CD8-positive, alpha-beta T cell (primary cell): ENCODE measurements at places on chromosomes 7 and 10. TPM values are rescaled to one million over a fixed set of nuclear protein-coding genes. Genes with fewer than 3 reads are reported as not detected.
A peak's percentile ranks its signal among the peaks of the same experiment; 100 is the strongest.

Gene AMZ1
- total RNA-seq: 0.47 TPM

Gene TPK1
- total RNA-seq: 15.1 TPM

Gene LRRTM3
- not detected for total RNA-seq

Gene PAX2
- not detected for total RNA-seq

Gene PSD
- total RNA-seq: 16.7 TPM

Gene GPR37
- not detected for total RNA-seq

Gene NYAP1
- total RNA-seq: 0.38 TPM

Gene C10orf62
- total RNA-seq: not detected

Gene LIPN
- total RNA-seq: not detected

Gene OR9A4
- not detected for total RNA-seq

DNA sequence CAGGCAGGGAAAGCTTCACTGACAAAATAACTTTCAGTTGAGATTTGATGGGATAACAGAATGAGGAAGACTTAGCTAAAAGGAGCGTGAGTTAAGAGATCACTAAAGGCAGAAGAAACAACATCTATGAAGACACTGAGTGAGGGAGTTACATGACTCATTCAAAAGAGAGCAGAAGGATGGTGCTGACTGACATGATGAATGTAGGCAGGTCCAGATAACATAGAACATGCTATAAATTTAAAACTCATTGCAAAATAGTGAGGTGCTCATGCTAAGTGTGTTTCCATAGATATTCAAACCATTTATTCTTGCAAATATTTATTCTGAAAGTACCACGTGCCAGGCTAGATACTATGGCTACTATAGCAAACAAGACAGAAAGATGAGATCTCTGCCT, 116.4 kb upstream of the DGKB start:
- DNase-seq: no peak

DNA sequence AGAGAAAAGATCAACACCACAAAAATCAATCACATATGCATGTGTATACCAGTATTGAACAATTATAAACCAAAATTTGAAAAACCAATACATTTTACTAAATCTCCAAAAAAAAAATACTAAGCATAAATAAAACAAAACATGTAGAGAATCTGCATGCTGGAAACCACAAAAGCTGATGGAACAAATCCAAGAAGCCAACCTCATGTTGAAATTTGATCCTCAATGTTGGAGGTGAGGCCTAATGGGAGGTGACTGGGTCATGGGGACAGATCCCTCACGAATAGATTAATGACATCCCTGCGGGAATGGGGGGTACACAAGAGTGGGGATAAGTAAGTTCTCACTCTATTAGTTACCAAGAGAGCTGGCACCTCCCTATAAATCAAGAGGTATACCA, 82.5 kb downstream of the OAT start:
- no peak for DNase-seq

DNA sequence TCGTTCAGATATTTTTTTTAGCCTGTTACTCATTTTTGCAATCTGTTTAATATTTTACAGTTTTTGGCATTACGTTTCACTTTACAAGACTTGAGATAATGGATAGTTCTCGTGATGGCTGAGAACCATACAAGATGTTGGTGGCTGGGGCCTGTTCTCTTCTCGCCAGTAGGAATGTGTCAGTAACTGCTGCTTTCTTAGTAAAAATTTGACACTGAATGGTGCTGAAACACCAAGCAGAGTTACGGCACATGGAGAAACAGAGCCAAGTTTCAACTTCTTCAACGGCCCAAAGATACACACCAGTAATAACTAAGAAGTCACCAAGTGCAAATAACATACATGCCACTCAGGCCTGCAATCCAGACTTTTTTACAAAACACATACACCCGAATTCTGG, 130.4 kb downstream of the NRP1 start:
- no peak for DNase-seq

DNA sequence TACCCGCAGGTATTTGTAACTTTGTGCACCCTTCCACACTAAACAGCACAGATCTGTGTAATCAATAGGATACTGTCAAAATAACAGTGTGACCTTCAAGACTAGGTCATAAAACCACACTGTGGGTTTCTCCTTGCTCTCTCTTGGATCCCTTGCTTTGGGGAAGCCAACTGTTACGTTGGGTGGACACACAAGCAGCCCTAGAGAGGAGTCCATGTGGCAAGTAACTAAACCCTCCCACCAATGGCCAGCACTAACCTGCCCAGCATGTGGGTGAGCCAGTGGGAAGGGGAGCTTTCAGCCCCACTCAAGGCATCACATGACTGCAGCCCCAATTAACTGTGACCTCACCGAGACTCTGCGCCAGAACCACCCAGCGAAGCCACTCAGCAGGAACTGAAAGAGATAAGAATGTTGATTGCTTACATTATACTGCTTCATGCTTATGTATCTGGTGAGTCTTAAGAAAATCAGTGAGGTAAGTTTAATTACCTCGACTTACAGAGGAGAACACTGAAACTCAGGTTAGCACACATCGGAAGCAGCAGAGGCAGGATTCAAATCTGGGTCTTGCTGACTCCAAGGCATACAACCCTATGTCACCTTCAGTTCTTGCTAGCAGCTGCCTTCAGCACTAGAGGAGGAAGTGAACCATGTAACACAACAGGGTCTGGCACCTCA, 9.4 kb upstream of the ZC3HAV1 start:
- DNase-seq: peak; percentile 46

- peak; percentile 42 for DNase-seq
Measured at GRCh38 chr7:150755473-150756099, 18.4 kb downstream of the GIMAP5 start.

- DNase-seq: no peak
Measured at GRCh38 chr10:88090568-88091214, 227.3 kb downstream of the PTEN start.

DNA sequence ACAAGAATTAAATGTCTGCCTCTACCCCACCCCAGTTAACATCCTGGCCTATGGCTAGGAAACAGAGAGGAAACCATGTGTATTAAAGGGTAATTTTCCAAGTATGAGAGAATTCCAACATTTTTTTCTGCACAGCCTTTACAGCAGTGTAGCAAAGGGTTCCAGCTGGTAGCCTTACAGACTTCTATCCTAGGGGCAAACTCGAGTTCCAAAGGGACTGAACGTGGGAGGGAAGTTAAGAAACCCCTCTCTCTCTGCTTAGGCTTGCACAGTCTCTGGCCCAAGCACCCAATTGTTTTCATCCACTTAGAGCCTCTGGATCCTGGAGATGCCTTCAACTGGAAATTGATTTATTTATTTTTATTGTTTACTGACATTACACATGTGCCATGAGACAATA, 60.3 kb downstream of the SLC16A12 start:
- DNase-seq: no peak

DNA sequence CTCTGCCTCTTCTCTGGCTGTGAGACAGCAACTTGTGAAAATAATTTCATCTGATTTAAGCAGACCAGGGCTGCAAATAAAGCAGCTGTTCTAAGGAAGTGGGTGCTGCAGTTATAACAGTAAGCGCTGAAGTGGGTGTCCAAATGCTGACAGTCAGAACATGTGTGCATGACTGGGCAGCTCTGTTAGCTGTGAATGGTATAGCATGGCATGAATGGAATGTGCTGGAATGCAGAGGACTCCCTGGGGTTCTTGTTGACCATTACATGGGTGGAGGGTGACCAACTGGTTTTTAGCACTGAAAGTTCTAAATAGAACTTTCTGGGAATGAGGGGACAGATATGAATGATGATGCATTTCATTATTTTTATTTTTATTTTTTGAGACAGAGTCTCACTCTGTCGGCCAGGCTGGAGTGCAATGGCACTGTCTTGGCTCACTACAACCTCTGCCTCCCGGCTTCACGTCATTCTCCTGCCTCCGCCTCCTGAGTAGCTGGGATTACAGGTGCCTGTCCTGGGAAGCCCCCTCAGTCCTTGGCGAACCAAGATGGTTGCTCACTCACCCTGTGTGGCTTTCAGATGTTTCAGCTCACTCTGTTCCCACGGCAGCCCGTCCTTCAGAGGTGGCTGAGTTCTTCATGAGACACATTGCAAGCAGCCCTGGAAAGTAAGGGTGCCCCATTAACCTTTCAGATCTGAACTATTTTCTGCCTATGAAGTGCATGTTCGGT, 319.8 kb upstream of the PHYHIPL start:
- no peak for DNase-seq

GRCh38 chr7:134553976-134554375, 5.1 kb downstream of the AKR1B15 start:
- no peak for DNase-seq

DNA sequence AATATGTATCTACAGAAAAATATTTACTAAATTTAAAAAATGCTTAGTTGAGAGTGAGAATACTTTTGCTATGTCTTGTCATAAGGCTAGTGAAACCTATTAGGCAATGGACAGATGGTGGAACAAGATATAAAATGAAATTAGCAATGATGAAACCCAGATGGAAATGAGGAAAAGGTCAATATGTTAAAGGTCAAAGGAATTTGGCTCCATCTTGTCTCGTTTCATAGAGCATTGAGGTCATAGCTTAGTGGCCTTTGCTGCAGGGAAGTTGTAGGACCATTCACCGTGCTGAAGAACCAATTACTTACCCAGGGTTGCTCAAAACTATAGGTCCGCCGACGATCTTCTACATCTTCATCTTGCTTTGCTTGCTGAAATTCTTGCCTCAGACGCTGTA, 683.9 kb downstream of the PARD3 start:
- DNase-seq: no peak

GRCh38 chr10:27949528-27950241, 49.2 kb downstream of the ODAD2 start:
- DNase-seq: no peak

- DNase-seq: no peak
Measured at GRCh38 chr7:55247428-55247827, 117.7 kb upstream of the LANCL2 start.

DNA sequence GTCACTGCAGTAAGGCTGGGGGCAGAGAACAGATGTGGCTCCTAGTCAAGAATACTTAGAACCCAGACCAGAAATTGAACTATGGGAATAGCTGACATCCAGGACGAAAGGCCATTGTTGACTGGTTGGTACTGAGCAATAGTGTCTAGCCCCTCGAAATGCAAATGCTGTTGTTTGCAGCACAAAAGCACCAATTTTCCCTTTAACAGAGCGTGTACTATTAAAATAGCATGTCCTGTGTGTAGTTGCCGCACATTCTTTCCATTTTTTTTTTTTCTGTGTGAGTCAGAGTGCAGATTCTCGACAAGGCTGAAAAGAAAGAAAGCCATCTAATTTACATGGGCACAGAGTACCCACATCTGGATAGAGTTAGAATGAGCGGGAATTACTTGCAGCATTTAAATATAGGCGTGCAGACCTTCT, 302.4 kb downstream of the PTEN start:
- DNase-seq: no peak

- no peak for DNase-seq
Measured at GRCh38 chr7:158280448-158281144, 307.0 kb downstream of the PTPRN2 start.

GRCh38 chr7:5694221-5694754, 87.2 kb downstream of the RNF216 start:
- no peak for DNase-seq
